Neural progenitor cell (in vitro differentiated cells): ENCODE measurements at places on chromosomes 2 and 18.
A peak's percentile ranks its signal among the peaks of the same experiment; 100 is the strongest.

DNA sequence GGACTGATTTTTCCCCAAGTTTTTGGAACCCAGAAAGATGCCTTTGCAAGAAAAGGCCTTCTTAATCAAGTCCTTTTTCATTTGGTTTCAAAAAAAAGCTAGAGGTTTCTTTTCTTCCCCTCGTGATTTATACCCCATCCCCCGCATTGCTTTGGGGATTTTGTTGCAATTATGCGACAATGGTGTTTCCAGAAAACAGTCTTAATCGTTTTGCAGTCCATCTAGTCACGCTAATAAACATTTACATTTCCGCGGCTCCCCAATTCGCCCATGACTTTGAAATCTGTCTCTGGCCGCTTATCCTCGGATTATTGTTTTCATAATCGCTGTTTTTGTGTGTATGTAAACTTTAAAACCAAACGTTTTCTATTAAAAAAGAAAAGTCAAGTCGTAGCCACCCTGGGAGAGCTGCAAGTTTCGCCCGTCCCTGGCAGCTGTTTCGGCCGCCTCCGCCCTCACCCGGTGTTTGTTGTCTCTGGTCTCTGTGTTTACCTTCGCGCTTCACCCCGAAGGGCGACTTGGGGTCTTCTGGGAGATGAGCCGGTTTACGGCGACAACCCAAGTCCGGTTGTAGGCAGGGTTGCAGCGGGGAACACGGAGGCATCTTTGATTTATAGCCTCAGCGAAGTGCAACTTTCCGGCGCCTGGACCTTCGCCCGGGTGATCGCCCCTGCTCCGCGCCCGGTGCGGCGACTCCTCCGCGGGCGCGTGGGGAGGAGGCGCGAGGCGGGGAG, 667 bp downstream of the SP9 start:
- DNase-seq, result peak; percentile 61

GRCh38 chr2:219440388-219441256, 6.0 kb downstream of the SPEG start:
- DNase-seq, result no peak

GRCh38 chr2:11705063-11705462, 35.1 kb upstream of the NTSR2 start:
- no peak for DNase-seq

DNA sequence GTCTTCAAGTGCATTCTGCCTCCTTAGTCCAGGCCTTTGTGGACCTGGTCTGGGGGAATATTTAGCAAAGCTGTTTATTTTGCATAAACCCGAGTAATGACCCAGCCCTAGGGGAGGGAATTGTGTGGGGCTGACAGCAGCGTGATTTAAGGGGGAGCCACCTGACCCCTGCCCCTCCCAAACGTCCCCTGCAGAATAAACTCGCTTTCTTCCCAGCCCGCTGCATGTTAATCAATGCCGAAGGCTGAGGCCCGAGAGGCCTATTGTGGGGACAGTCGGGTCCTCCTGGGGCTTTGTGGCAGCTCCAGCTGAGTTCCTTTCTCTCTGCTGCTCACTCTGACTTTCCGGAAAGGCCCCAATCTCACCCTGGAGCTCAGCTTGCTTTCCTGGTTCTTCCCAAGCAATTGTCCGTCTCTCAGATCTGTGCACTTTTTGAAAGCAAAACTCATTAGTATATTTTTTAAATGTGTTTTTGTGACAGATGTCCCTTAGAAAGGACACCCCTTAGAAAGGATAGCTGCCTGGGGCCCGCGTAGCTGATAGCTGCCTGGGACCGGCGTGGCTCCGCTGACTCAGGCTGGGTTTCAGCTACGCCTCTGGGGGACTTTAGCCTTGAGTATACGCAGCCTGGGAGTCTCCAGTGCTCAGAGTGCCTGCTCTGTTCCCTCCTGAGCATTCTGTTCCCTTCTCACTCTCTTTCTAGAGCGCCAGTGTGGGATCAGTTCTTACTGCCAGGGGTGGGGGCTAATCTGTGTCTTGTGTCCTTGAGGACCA, 158.3 kb downstream of the GLI2 start:
- DNase-seq, result peak; percentile 94
